Stimulated activated CD4-positive, alpha-beta T cell treated with anti-CD3 and anti-CD28 coated beads, Interleukin-15, amount 100 ng/mL, for 1 hour (primary cell): ENCODE measurements at places on chromosomes 1 and 21.

- DNase-seq = no peak
These were observed 22.3 kb upstream of the APOBEC4 start for GRCh38 chr1:183675381-183675780.

DNA sequence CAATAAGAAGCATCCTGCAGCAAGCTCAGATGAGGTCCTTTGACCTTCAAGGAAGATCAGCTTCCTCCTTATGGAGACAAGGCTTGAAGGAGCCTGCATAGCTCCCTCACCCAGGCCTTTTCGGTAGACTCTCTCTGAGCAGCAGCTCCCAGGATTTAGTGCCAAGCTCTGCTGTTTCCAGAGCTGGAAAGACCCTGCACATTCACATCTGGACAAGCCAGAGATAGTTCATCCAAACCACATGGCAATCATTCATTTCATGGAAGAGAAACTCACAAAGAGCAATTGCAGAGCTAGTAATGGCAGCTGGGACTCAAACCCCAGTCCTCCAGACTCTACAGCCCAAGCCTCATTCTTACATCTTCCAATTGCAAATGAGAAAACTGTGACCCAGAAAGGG is 76.4 kb upstream of the EDN2 start:
- no peak for DNase-seq

DNA sequence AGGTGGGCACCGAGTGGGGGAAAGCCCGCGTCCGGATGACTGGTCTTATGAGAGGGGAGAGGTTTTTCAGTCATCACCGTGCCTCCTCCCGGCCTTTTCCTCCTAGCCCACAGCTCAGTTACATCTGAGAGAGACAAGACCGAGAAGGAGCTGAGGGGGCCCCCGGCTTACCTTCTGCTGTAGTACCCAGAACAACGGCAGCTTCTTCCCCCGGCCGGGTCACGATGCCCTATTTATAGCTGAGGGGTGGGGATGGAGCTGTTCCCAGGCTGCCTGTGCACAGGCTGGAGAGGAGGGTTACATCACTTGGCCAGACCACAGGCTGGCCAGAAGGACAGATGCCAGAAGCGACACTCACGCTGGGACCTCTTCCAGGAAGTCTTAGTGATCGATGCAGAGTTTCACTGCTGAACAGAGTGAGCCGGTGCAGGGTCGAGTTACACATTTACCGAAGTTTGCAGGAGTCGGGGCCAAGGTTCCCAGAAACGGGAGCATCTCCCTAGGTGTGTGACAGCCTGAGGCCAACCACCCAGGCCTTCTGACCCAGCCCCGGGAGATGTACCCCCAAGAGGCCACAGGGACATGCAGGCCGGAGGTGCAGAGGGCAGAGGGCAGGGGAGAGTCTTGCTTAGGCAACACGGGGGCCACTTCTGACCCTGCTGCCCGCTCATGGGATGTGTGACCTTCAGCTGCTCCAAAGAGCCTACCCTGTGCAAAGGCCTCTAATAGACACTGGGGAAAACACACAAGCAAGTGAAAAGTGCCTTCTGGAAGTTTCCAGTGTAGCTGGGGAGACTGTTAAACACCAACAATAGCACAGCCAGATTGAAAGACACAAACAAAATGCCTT is at the start of gene AGT:
Gene AGT, minus strand, starts transcription at position 208 of the 850 bp plus-strand sequence. CDS start 3,299 bp downstream, outside the sequence.
- DNase-seq = no peak

DNA sequence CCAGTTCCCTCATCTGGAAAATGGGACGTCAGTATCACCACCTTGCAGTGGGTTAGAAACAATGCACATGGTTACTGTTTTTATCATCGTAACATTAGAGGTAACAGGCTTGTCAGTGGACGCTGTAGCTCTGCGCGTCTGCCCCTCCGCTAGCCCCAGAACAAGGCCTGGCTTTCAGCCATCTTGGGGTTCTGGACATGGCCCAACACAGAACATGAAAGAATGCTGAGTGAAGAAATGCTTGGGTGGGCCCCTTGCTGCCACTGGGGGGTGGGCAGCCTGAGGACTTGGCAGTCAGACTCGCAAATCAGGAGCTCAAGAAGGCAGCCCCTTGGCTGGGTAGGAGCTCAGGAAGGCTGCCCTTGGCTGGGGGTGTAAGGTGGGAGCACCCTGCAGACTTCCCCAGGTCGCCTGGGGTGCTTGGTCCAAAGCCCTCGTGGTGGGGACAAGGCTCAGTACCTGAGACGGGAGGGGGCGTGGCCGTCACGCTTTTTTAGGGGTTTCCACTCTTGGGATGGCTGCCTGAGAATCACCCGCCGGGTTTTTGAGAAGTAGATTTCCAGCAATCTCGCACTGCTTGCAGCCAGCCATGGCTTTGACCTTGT is 51.7 kb downstream of the SLC37A1 start:
- DNase-seq = no peak

GRCh38 chr1:163178628-163179027 is 24.1 kb downstream of the RGS5 start:
- DNase-seq = no peak

DNA sequence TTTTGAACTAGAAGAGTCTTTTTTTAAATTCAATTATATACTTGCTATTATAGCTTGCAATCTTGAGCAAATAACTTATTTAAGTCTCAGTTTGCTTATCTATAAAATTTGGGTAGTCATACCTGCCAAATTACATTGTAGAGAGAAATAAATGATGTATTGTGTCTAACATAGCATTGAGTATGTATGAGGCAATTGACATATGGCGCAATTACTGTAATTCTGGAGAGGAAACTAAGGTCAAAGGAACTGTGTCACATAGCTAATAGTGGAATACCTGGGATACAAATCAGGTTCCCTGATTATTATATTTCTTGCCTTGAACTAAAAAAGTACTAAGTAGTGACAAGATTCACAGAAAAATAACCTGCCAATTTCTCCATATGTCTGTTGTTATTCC is 302.5 kb downstream of the PDE4B start:
- no peak for DNase-seq

DNA sequence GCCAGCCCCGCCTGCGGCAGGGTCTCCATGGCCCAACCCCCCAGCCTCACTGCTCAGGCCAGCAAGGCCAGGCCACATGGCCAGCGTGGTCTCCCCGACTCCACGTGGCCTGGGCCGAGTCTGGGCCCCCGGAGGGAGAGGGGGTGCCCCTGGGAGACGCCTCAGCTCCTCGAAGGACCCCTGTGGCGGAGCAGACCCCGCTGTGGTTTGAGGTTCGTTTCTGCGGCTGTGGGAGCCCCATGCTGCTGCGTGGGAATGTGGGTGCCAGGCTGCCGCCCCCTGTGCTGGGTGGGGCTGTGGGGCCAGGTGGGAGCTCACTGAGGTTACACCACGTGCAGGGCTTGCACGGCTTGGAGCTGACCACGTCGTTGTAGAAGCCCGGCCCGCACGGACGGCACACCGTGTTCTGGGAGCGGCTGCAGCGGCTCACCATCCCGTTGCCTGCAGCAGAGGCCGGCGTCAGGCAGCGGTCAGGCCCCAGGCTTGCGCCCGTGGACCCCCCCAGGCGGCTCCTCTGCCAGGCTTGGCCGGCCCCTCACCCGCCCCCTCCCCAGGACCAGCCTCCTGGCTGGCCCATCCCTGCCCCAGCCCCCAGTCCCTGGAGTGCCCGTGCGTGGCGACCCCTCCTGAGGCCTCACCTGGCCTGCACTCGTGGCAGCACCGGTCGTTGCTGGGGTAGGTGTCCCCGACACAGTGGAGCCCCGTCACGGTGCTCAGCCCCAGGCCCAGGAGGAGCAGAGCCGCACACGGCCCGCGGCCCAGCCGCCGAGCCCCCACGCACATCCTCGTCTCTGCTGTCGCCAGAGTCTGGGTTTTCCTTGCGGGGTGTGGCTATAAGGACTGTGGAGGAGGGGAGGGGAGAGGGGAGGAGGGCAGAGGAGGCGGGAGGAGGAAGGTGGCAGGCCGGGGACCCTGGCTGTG is at the start of gene TNFRSF4:
Gene TNFRSF4, minus strand, starts transcription at position 809 of the 921 bp plus-strand sequence. Its CDS starts 26 bp downstream, at position 783.
- peak; percentile 53 for DNase-seq

GRCh38 chr1:244970236-244970743 is 105.9 kb upstream of the HNRNPU start:
- peak; percentile 50 for DNase-seq

- DNase-seq = peak; percentile 80
These were observed at the start of gene PEX14 for GRCh38 chr1:10474613-10475507. TSS of gene PEX14 (plus strand) at chr1:10474950. CDS start at chr1:10474967, 17 bp downstream.

- DNase-seq = no peak
These were observed 4.2 kb upstream of the DPT start for GRCh38 chr1:168733241-168733640.

- DNase-seq = no peak
These were observed 37.2 kb downstream of the NEK2 start for GRCh38 chr1:211638246-211638645.

DNA sequence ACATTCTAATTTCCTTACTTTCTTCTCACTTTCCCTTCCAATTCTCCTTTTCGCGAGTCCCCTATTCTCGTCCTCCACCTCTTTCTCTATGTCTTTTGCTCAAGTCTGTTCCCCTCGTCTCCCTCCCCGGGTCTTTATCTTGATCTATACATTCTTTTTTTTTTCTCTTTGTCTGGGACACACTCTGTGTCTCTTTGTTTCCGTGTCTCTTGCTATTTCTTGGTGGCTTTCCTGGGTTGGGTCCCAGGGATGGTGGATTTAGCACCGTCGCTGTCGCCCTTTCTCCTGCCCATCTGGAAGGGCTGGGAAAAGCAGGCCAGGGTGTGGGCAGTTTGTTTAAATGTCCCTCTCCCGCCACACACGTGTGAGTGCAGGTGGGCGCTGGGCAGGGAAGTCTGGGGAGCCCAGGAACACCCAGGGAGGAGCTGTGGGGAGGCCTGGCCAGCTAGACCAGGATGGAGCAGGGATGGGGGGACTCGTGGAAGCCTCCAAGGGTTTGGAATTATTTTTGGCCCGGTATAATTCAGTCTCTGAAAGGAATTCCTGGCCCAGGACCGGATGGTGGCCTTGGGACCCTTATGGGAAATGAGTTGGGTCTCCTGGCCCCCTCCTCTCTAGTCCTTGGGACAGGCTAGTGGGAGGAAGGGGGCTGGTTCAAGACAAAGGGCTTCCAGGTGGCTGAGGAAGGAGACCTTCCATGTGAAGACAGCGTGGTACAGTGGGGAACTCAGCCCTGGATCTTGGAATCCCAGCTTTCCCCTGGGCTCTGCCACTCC is 9.5 kb upstream of the ID3 start:
- no peak for DNase-seq

GRCh38 chr1:160656737-160657136 is 9.9 kb upstream of the SLAMF1 start:
- no peak for DNase-seq

- DNase-seq = no peak
These were observed 2.1 kb downstream of the SDE2 start for GRCh38 chr1:225996946-225997545.

DNA sequence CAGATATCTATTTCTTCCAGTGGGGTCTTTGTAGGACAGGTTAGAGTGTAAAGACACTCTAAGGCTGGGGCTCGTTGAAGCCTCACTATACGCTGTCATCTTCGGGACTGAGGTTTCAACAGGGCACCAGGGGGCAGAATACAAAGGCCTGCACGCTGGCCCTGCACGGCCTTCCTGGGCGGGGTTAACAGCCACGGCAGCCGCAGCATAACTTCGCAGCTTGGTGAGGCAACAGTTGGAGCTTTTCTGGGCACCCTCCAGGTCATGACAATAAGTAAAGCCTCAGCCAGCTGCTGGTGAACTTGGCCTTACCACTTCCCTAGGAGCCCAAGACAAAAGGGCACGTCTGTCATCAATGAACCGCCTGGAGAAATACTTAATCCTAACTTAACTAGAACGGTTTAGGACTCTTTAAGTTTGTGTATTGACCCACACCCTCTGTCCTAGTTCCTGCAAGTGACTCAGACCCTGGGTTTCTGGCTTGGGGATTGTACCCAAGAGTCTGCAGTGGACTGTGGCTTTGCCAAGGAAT is 2.3 kb upstream of the RUNX1 start:
- peak; percentile 66 for DNase-seq

- DNase-seq = no peak
These were observed 23.5 kb downstream of the RSBN1 start for GRCh38 chr1:113788802-113789201.

DNA sequence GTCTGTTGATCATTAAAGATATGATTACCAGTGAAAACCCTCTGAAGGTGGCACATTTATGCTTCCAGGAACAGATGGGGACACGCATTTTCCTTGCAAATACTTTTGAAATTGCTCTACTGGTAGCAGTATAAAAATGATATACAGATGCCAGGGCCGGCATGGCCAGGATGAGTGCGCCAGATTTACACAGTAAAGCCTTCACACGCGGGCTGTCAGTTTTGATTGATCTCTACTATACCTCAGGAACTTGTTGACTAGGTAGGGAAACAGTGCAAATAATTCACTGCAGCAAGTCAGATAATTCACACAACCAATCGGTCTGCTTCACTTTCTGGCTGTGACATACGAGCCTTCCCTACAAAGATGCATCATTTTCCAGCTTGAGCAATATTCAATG is 123.2 kb upstream of the BARHL2 start:
- DNase-seq = no peak

- DNase-seq = no peak
These were observed 25.5 kb downstream of the MAN1A2 start for GRCh38 chr1:117392771-117393170.

DNA sequence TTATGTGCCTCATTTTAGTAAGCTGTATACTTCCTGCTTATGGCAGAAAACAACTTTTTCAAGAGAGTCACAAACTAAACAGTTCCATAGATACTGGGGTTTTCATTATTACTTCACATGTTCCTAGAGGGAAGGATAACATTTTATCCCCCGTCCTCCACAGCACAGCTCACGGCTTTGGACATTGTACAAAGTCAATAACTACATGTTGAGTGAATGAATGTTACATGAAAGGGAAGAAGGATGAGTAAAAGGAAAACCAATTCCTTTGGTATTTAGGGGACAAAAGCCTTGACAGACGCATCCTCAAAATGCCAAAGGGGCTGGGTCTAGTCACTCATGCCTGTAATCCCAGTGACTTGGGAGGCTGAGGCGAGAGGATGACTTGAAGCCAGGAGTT is 14.8 kb downstream of the PI4KB start:
- no peak for DNase-seq

GRCh38 chr1:178609015-178609414 is 96.1 kb downstream of the TEX35 start:
- DNase-seq = no peak

- no peak for DNase-seq
These were observed 2.3 kb downstream of the MX1 start for GRCh38 chr21:41428311-41428710.

GRCh38 chr1:178465011-178465410 is 31.8 kb downstream of the CLEC20A start:
- no peak for DNase-seq

DNA sequence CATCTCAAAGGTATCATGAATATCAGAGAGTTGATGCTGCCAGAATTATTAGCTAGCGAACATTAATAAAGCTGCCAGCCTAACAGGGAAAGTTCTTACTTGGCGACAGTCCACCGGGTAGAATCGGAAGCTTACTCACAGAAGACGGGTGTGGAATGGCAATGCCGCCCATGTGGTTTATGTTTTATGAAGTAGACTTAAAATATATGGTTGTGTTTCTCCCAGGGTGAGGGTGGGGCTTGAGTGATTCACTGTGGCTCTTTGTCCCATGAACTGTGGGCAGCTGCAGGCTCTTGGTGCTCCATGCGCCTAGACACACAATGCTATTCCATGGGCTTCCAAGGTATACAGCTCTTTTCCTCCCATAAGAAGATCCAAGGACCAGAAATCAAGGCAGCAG is 162.7 kb downstream of the PIGK start:
- no peak for DNase-seq

GRCh38 chr1:71796006-71796405 is 486.3 kb downstream of the NEGR1 start:
- DNase-seq = no peak
